ENCODE measurements at places on chromosomes 7 and 10.

DNA sequence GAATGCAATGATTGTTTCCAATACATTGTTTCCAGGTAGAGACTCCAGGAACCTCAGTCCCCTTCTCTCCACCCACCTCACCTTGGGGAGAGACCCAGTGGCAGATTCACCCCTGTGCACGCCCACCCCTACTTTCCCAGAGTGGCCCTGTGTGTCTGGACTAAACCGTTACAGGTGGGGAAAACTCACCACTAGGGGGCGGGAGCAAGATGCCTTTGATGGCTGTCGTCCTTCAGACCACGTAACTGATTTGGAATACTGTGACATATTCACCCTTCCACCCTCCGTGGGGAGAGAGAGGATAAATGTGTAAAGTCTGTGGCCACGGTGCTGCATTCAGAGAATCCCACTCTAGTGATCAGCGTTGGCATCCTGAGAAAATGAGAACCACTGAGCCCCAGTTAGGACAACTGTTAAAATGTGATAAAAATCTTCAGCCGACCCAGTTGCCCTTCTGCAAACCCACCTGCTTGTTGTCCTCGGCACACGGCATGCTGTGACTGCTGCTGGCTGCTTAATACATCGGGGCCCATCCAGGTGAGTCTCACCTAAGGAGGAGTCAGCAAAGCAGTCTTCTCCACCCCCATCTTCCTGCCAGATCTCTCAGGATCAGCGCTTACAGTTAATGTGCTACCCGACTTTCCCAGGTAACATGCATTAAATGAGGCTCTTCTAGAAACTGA is 41.5 kb upstream of the NMT2 start:
- peak; percentile 84 for DNase-seq

DNA sequence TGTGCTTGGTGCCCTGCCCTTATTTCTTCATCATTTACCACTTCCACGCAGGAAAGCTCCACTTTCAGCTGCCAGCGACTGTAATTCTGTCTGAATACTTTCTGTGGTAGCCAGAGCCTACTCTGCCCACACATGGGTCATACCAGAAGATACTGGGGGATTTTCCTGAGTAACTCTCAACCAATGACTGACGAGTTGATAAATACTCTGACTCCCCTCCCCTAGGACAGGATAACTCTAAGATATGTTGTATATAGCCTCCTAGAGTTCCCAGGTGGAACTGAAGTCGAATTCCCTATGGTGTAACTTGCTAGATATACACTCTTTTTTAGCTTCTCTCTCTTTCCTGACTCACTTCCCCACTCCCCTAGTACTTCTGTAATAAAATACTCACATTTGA is 29.8 kb downstream of the SEM1 start:
- DNase-seq = no peak

GRCh38 chr7:12378389-12378788 is 25.3 kb downstream of the VWDE start:
- DNase-seq = no peak

- DNase-seq = no peak
These were observed 43.4 kb downstream of the SORBS1 start for GRCh38 chr10:95517536-95518454.
